ENCODE measurements at places on chromosomes 2 and 18.

GRCh38 chr2:56130463-56131070, 53.2 kb upstream of the CCDC85A start:
- no peak overlapping the region for H3K4me3 ChIP-seq
- H3K36me3 ChIP-seq, result no peaks in the 10 kb centered on the region
- H3K27ac ChIP-seq, result no peak overlapping the region

DNA sequence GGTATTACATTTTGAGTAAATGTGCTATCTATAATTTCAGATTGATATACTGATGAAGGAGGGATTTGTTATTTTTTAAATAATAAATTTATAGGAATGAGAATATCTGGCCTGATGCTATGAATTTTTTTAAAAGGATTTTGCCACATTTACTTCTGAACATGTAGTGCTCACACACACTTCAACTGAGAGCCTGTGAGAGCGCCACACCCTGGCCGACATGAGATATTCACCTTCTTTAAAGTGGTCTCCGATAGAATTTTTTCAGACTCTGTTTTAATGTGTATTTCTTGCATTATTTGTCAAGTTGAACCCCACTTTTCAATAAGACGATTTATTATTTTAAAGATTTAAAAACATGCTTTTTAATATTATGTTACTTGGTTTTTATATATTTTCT, 813.3 kb downstream of the DCC start:
- no peak for DNase-seq
- H3K36me3 ChIP-seq, result no peaks in the 10 kb centered on the region
- no peak overlapping the region for H3K27ac ChIP-seq
- no peaks in the 10 kb centered on the region for H3K4me1 ChIP-seq
- no peaks in the 10 kb centered on the region for H3K27me3 ChIP-seq

DNA sequence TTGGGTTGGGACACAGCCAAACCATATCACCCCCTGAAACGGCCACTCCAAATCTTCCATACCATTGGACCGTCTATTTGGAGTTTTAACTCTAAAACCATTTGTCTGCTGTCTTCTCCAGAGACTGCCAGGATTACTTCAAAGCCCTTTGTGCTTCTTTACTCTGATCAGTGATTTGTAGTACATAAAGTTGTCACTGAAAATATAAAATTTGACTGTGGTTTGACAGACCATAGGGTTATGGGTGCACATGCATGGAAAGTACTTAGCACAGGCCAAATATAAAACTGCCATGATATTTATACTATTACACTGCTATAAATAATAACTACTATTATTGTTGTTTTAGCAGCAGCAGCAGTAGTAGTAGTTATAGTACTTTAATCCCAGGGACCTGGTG, 53.7 kb upstream of the AQP4 start:
- H3K36me3 ChIP-seq, result no peaks in the 10 kb centered on the region
- H3K4me3 ChIP-seq, result no peak overlapping the region
- no peak for DNase-seq

DNA sequence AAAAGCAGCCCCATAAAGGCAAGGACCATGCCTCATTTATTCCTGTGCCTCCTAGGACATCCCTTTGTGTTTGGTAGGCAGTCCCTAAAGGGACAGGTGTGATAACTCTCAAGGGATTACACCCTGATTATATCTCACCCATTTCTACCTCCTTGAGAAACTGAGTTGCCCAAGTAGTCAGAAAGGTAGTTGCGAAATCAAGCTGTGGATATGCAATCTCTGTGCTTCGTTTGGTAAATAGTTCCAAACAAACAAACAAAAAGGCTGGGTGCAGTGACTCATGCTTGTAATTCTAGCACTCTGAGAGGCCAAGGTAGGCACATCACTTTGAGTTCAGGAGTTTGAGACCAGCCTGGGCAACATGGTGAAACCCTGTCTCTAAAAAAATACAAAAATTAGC, 100.2 kb upstream of the ARL5A start:
- H3K27ac ChIP-seq, result no peak overlapping the region
- no peaks in the 10 kb centered on the region for H3K36me3 ChIP-seq

GRCh38 chr2:122669627-122670026, 914.2 kb downstream of the TSN start:
- DNase-seq, result no peak
- H3K4me1 ChIP-seq, result no peaks in the 10 kb centered on the region
- no peaks in the 10 kb centered on the region for H3K27me3 ChIP-seq
- H3K36me3 ChIP-seq, result no peaks in the 10 kb centered on the region

DNA sequence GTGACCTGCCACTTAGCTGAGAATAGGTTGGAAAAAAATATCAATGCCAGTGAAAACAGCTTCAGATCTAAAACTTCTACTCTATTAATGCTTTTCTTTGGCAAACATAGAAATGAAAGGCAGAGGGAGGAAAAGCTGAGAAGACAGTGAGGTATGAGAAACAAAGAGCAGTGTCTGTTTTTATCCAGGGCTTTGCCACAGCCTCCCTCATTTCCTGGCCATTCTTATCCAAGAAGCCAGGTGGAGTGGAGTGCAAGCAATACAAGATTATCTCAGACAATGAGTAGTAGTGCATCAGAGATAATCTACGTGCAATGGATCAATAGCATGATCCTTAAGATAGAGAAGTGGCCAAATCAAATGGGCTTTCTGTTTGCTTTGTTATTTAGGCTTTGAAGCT, 808.7 kb upstream of the PIK3C3 start:
- H3K4me3 ChIP-seq, result no peak overlapping the region
- no peaks in the 10 kb centered on the region for H3K36me3 ChIP-seq
- DNase-seq, result no peak
- H3K27ac ChIP-seq, result no peak overlapping the region
- no peaks in the 10 kb centered on the region for H3K27me3 ChIP-seq
- H3K4me1 ChIP-seq, result no peaks in the 10 kb centered on the region

DNA sequence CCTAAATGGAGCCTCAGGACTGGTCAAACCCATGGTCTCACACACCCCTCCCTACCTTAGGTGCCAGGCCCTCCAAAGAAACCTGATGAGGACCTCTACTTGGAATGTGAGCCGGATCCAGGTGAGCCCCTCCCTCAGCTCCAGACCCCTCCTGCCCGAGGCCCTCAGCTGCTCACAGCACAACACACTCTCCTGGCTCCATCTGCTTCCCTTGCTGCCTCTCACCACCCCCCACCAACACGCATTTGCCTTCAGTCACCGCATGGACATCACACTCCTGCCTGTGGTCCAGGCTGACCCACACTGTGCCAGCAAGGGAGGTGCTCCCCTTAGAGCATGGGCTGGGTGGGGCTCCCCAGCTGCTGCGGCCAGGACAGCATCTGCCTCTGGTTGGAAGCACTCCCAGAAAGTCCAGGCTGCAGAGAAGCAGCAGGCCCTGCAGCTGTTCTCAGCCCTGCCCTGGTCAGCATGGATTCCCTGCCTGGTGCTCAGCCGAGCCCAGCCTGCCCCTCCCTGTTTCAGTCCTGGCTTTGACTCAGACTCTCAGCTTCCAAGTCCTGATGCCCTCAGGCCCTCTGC, 15.1 kb downstream of the SH2D6 start:
- no peak overlapping the region for H3K4me3 ChIP-seq
- no peaks in the 10 kb centered on the region for H3K27me3 ChIP-seq
- H3K36me3 ChIP-seq, result no peaks in the 10 kb centered on the region
- no peak for DNase-seq
- H3K27ac ChIP-seq, result no peak overlapping the region

- no peaks in the 10 kb centered on the region for H3K27me3 ChIP-seq
- H3K27ac ChIP-seq, result no peak overlapping the region
- H3K36me3 ChIP-seq, result no peaks in the 10 kb centered on the region
- no peak overlapping the region for H3K4me3 ChIP-seq
- no peaks in the 10 kb centered on the region for H3K4me1 ChIP-seq
Measured at GRCh38 chr2:66888791-66889631, 454.1 kb downstream of the MEIS1 start.

DNA sequence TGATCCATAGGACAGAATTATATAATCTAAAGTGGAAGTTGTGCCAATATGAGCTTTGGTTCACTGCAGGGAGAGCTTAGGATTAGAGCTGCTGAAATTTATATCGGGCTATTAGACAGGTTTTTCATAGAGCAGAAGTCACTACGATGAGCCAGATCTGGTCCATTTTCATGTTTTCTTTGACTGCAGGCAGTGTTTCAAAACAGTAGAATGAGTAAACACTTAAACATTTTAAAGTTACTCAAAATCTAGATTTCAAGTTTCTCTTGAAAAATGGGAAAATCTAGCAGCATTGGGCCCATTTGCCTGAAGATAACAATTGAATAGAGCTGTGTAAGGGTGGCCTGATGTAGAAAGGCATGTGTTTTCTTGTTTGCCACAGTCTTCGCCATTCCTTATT, 14.5 kb upstream of the ADAM23 start:
- H3K4me3 ChIP-seq, result no peak overlapping the region
- no peaks in the 10 kb centered on the region for H3K4me1 ChIP-seq
- H3K36me3 ChIP-seq, result no peaks in the 10 kb centered on the region
- no peak overlapping the region for H3K27ac ChIP-seq

DNA sequence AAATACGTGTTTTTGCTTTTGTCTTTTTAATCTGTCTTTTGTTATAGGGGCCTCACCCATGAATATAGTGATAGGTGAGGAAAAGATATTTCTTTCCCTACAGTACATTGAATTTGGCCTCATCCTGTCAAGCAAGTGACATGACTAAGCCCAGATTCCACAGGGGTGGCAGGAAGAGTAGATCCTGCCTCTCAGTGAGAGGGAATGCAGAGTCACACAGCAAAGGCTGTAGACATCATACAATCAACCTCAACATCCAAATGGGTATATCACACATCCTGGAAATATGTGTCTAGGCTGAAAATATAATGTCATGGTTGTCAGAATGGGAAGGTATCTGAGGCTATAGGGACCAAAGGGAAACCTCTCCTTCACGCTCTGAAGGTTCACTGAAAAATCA, 269.6 kb downstream of the CDH20 start:
- no peaks in the 10 kb centered on the region for H3K36me3 ChIP-seq
- no peak overlapping the region for H3K27ac ChIP-seq
- H3K27me3 ChIP-seq, result peaks cover 28% of the 10 kb centered on the region
- no peaks in the 10 kb centered on the region for H3K4me1 ChIP-seq

DNA sequence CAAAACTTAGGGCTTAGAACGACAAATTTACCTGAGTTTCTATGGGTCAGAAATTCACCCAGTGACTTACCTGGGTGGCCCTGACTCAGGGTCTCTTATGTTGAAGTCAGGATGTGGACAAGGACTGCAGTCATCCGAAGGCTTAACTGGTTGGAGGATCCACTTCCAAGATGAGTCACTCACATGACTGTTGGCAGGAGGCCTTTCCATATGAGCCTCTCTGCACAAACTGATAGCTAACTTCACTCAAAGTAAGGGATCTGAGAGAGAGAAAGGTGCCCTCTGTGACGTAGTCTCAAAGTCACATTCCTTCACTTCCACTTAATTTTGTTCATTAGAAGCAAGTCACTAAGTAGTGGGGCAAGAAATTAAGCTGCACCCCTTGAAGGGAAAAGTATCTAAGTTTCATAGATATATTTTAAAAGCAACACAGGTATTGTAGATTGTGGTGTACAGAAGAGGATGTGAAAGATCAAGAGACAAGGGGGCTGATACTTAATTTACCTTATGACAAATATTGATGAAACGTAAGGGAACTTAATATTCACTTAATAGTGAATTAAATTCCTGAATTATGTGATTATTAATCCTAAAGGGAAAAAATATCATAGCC, 48.4 kb downstream of the TANK start:
- no peaks in the 10 kb centered on the region for H3K27me3 ChIP-seq
- H3K36me3 ChIP-seq, result peaks cover 58% of the 10 kb centered on the region
- no peak overlapping the region for H3K27ac ChIP-seq
- H3K4me1 ChIP-seq, result peaks cover 2% of the 10 kb centered on the region

DNA sequence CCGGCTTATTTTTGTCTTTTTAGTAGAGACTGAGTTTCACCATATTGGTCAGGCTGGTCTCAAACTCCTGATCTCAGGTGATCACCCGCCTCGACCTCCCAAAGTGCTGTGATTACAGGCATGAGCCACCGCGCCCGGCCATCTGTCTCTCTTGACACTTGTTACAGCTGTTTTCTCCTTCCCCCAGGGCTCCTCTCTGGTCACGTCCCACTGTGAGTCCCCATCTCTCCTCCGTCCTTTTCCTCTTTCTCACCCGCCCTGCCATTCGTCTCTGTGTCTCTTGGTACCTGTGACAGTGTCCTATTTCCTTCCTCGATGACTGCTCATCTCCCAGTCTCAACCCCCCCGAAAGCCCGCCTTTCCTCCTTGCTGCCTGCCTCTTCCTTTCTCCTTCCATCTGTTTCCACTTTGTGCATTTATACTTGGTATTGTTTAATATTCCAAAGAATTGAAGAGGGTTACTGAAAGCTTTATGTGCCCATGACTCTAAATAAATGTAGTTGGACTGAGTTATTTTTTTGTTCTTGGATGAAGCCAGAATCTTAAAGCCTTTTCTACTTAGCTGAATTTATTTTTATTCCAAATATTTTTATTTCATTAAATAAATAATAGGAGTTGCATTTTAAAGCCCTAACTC, 241.5 kb downstream of the SH3RF3 start:
- H3K36me3 ChIP-seq, result no peaks in the 10 kb centered on the region
- peaks cover 5% of the 10 kb centered on the region for H3K27me3 ChIP-seq
- H3K4me1 ChIP-seq, result no peaks in the 10 kb centered on the region
- no peak overlapping the region for H3K4me3 ChIP-seq
